T-helper 1 cell (primary cell): ENCODE measurements at places on chromosomes 11 and 22.

GRCh38 chr11:111172321-111172862, 73.1 kb upstream of the POU2AF2 start:
- no peak for DNase-seq

- DNase-seq, result no peak
These were observed 109.2 kb downstream of the RRM1 start for GRCh38 chr11:4203603-4204360.

DNA sequence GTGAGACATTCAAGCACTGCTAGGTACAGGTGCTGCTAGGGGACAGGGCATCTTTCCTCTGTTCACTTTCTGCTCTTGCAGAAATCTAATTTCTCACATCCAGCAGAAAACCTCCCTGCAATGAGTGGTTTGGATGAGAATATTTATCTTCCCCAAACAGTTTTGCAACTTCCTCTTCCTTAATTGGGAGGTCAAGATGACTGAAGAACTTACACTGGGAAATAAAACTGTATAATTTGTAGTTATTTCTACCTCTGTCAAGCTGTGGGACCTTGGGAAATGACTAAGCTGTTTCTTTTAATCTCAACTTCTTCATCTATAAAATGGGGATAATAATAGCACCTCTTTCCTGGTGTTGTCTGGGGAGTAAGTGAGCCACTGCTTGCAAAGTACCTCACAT, 69.8 kb downstream of the PRR5L start:
- no peak for DNase-seq

- DNase-seq, result no peak
These were observed 19.0 kb upstream of the TTLL12 start for GRCh38 chr22:43205748-43206508.

DNA sequence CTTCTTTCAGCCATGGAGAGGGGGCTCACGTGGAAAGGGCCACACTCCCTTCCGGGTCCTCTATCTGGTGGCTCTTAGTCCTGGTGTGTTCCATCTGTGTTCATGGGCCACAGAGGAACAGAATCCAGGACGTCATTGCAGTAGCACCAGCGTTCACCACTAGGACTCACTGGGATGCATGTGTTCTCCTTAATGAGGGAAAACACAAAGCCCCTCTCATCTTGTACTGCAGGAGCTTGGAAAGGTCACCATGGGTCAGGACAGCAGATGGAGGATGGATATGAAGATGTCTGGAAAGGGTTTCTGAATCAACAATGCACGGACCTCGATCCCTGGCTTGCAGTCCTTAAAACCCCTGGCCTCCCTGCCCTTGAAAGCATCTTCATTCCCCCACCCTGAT, 113.8 kb upstream of the THY1 start:
- no peak for DNase-seq

DNA sequence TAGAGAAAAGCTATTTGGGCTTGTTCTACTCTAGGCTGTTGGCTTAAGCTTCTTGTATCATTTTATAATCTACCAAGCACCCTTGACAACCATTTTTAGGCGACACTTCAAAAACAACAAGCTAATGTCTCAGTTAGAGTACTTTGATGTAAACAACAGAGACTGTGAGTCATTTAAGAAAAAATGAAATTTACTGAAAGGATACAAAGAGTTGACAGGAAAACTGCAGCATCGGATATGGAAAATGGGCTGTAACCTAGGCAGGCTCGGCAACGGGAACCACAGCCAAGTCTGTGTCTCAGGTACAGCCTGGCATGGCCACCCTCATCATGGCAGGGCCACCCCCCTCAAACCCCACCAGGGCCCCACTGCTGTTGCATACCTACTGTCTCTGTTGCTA, 4.4 kb upstream of the RNF169 start:
- DNase-seq, result no peak
